ENCODE measurements at places on chromosomes 16 and 17.

- DNase-seq, result no peak
Measured at GRCh38 chr16:2160915-2161551, 5.5 kb downstream of the TRAF7 start.

DNA sequence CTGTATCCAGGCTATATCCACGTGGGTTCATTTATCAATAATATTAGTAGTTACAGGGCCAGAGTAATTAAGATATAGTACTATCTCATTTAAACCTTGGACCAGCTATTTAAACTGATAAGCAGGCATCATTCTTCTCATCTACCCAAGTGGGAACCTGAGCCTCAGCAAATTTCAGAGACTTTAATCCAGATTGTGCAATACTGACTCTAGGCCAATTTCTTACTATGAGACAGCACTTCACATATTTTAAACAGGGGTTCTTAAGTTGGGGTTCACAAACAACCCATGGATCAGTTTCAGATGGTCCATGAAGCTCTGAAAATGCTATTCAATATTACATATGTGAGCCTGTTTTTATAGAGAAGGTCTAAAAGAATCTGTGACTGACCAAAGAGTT is 302.7 kb upstream of the PSMD7 start:
- DNase-seq, result no peak

GRCh38 chr17:55200904-55201303 is 63.9 kb upstream of the HLF start:
- DNase-seq, result no peak

- no peak for DNase-seq
Measured at GRCh38 chr16:24769806-24770205, 40.4 kb downstream of the TNRC6A start.

Data from keratinocyte (primary cell).